ENCODE measurements at places on chromosomes 16 and 17.

DNA sequence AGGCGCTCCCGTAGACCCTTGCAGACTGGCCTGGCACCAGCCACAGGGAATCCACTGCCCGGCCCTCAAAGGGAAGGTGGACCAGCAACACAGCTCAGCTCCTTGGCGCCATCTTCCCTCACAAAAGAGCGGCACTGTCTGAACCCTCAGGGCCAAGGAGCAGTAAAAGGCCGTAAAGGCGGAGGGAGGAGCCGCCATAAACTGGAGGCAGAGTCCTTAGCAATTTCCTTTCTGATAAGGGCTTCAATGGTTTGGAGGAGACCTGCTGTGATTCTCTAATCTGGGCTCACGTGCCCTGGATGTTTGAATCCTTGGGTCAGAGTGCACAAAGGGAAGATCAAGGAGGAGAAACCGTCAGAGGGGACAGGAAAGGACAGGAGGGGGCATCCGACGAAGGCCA lies 15.5 kb upstream of the AXIN2 start:
- no peak for DNase-seq

DNA sequence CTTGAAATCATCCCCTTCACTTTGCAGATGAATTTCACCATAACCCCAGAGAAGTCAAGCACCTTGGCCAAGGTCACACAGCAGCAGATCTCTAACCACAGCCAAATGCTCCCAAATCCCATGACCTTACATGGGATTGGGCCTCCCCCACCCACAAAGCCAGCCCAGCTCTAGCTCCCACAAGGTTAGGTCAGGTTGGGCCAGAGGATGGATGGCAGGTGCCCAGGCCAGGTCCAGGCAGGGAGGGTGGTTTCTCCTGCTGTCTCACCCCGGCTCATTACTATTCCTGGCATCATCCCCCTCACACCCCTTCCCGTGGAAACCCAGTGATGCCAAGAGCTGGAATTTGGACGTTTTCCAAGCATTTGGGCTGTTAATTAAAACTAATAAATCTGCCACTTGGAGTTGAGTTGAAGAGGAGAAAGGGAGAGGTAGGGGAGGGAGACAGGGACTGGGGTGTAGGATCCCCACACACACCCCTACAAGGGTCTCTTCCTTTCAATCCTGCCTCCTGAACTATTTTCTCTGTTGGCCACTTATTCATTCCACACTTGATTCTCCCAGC lies 181.6 kb downstream of the TMEM132E start:
- no peak for DNase-seq

DNA sequence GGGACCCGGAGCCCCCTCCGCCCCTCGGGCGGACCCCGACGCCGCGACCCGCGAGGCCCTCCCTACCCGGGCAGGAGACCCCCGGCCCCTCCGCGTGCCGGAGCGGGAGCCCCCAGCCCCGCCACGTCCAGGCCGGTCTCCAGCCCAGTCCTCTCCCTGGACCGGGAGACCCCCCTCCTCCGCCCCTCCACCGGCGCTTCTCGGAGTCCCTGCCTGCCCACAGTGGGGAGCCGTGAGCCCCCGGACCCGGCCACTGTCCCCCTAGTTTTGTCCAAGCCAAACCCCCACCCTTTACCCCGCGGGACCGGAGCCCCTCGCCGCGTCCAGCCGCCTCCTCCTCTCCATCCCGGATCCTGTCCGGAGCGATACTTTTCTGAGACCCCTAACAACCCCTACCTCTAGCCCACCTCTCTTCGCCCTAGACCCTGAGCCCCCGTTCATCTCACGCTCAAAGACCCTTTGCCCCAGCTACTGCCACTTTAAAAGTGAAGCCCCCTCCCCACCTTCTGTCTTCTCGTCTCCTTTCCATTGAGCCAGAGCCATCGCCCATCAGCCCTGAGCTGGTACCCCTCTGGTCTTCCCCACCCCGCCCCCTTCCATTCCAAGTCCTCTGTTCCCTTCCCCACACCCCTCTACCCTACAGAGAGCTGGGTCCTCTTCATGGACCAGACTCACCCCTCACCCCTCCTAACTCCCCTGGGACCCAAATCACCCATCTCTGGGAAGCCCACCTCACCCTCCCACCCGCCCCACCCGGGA lies 1.0 kb downstream of the NECAB2 start:
- no peak for DNase-seq

DNA sequence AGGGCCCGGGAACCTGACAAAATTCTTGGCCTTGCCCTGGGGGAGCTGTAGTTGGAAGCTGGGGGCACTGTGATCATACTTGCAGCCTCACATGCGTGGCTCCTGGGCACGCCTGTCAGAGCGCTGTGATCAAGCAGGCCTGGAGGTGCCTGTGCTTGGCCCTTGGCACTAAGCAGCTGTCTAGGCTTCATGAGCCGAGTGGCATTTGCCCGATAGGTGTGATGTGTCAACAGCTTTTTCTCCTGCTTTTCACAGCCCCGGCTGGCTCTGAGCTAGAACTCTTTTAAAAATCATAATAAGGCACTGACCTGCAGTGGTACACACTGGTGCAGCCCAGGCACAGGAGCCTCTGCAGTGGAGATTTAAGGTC lies 113.8 kb downstream of the SOCS1 start:
- DNase-seq: no peak

DNA sequence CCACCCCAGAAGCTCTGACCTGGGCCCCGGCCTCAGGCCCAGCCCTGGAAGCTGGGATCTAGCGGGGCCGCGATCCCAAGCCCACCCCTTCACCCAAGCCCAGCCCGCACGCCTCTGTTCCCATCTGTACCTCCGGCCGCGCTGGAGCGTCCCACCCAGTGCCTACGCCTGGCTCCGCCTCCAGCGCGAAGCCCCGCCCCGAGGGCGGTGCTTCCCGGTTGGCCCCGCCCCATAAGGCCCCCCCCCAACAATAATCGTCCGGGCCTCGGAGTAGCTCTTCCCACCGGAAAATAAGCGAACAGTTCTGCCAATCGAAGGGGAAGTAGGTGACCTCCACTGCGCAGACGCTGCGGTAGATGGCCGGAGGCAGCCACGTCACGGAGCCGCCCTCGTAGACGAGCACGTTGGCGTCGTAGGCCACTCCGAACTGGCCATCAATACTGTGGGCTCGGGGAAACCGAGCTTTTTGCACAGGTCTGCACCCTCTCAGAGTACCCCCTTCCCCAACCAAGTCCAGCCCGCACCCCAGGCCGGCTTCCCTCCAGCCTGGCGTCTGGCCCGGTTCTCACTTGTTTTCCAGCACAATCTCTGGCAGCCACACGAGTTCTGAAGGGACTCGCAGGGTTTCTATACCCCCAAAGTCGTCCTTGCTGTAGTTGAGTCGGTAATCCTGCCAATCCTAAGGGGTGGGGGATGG lies 1.1 kb downstream of the CHRNE start:
- peak; percentile 52 for DNase-seq

DNA sequence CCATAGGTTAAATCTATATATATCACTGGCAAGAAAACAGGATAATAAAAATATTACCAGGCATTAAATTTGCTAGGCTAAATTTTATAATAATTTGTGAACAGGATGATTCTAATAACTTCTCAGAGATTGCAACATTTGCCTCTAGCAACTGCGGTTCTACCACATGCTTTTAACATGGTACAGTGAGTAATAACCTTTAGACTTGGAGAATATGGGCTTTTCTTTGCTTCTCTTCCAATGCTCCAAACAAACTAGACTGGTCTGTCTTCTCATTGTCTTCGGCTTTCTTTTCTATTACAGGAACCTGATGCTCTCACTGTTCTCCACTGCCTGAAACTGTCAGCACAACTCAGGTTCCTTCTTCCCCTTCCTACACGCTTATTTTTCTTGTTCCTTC lies 80.6 kb downstream of the CA4 start:
- DNase-seq: no peak

DNA sequence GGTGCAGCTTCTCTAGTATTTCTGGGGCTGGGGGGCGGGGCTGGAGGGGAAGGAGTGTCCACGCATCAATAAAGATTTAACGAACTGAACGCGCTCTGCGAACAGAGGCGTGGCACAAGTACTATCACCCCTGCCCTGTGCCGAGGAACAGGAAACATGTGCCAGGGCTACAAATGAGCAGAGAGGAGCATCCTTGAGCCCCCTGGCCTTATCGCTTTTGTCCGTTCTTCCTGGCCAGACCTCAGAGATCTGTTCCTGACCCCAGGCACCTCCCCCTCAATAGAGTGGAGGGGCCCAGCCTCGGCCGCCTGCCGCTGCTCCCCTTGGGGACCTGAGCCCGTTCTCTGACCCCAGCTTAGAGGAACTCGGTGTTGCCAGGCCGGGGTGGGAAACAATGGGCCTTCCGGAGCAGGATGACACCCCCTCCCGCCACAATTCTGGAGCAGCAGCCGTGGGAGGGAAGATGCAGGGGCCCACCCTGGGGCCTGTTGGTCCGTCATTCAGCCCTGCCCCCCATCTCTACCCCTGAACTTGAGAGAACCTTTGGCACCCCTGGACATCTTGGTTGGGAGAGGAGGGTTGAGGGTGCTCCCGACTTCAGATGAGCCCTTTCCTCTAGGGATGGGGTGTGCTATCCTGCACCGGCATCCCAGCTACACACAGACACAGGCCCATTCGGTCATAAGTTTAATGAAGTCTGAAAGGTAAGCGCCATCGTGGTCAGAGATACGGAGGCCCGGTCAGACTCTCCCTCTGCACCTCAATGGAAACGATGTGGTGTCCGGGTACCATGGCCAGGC lies 1.1 kb downstream of the NAA38 start:
- DNase-seq: no peak

DNA sequence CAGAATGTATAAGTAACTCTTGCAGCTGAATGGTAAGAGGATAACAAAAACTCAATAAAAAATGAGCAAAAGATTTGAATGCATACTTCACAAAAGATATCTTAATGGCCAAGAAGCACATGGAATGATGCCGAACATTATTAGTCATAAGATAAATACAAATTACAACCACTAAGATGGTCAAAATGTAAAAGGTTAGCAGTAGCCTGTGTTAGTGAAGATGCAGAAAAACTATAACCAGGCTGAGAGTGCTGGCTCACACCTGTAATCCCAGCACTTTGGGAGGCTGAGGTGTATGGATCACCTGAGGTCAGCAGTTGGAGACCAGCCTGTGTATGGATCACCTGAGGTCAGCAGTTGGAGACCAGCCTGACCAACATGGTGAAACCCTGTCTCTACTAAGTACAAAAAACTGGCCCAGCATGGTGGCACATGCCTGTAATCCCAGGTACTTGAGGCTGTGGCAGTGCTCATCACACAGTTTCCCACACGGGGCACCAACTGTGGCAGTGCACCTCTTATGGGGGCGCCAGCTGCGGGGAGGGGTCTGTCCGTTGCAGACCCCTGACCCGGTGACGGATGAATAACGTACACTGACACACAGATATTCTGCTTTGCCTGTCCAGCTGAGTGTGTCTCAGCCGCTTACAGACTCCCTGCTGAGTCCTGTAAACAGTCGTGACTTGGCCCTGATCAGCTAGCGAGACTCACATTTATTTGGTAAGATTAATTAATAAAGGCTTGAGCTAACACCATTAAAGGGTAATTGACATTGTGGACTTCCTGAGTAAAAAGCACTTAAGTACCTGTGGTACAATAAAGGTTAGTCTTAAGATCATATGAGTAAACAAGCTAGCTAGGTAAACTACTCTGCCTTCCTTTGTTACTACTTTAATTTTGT lies 45.7 kb upstream of the FAM20A start:
- no peak for DNase-seq

- no peak for DNase-seq
Observed at GRCh38 chr17:42702446-42702845, 20.1 kb downstream of the CNTNAP1 start.

GRCh38 chr16:64983963-64984362 lies 137.9 kb downstream of the CDH11 start:
- DNase-seq: peak; percentile 79

GRCh38 chr16:22732400-22732799 lies 81.6 kb upstream of the HS3ST2 start:
- DNase-seq: no peak
